ENCODE measurements at places on chromosomes 6 and 20.

DNA sequence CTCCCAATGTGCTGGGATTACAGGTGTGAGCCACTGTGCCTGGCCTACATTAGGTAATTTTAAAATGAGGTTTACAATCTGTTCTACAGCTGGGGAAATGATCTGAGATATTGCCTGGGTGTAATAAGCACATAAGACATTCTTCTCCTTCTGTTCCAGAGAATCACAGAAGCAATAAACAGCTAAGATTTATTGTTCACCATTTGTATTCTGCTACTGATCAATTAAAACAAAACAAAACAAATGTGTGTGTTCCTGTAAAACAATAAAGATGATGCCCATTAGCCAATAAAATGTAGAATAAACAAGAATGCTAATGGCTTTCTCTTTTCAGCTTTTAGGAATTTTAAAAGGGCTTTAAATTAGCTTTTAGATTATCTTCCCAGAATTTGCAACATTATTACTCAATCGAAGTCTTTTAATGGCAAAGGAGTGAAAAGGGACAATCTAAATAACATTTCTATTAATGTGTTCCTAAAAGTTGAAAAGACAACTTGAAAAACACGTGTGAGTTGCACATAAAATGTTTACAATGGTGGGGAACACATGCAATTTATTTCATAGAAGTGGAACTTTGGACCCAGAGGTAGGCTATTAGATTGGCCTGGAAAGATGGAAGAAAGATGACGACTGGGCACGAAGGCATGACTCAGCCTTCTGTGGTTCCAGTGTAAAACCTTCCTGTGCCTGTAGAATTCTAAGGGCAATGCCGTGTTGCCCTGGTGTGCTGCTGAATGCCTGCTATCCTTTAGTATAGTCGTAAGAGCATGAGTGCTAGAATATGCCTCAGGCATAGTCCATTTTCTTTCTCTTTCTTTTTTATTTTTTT lies 29.0 kb upstream of the DEK start:
- no peak for DNase-seq

GRCh38 chr6:13478525-13478966 lies 8.9 kb downstream of the GFOD1 start:
- DNase-seq: no peak

- DNase-seq: no peak
Observed at GRCh38 chr20:33176101-33176500, 8.1 kb downstream of the BPIFA2 start.

GRCh38 chr6:11139051-11139960 lies 27.8 kb upstream of the ERVFRD-1 start:
- DNase-seq: peak; percentile 84

GRCh38 chr6:168815229-168815628 lies 374.2 kb downstream of the SMOC2 start:
- DNase-seq: no peak

All from suppressor macrophage treated with lipopolysaccharide for 1 hour (primary cell).